ENCODE measurements at places on chromosomes 7 and 10. TPM values are rescaled to one million over a fixed set of nuclear protein-coding genes. Genes with fewer than 3 reads are reported as not detected.

DNA sequence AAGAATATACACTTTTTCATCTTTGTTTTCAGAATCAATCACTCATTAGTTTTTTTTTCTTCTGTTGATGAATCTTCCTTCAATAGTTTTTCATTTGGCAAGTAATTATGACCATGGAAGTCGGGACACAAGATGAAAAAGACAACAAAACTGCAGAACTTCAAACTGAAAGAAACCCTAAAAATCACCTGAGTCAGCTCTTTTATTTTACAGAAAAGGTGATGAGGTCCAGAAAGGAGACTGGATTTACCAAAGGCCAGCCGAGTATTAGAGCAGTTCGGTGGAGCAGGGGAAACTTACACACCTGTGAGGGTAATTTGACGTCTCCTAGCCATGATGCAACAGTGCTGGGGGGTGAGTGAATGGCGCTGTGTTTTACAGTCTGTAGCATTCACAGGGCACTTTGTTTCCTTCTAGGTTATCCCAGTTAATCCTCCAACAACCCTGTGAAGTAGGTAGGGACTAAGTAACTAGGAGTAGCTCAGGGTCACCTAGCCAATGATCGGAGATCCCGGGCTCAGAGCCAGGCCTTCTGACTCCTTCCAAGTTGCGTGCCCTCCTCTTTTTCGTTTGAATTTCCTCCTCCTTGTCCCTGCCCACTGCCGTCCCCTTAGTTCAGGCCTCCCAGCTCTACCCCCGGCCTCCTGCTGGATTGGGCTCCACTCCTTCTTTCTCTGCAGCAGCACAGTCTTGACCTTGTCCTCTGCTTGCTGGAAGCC lies 14.0 kb downstream of the RBM20 start:
- DNase-seq = no peak

UCMA gene
- not detected for total RNA-seq

PSD gene
- total RNA-seq = 7.5 TPM

GRCh38 chr7:157445246-157445955 lies 108.6 kb downstream of the DNAJB6 start:
- no peak for DNase-seq

CCDC3 gene
- total RNA-seq = 36.3 TPM

UPK3B gene
- 1.7 TPM for total RNA-seq

DNA sequence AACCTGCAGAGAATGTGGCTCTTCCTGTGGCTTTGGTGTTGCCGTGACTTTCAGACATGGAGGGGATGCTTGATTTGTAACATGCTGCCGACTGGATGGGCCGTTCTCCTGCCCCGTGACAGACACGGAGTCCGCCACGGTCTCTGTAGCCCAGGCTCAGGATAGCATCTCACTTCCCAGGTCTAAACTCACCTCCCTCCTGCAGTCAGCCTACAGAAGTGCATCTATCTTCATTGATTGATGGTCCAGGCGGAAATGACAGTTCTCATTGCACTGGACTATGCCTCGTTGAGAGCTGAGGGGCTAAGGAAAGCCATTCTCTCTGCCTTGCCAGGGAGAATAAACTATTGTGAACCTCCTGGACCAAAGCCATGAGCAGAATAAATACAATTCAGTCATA lies 77.5 kb downstream of the CHN2 start:
- no peak for DNase-seq

SORBS1 gene
- 33.7 TPM for total RNA-seq

GJD4 gene
- not detected for total RNA-seq

- DNase-seq = no peak
These were observed 79.4 kb upstream of the EN2 start for GRCh38 chr7:155378580-155378934.

GRCh38 chr10:99557044-99557443 lies 24.3 kb downstream of the NKX2-3 start:
- no peak for DNase-seq

DNA sequence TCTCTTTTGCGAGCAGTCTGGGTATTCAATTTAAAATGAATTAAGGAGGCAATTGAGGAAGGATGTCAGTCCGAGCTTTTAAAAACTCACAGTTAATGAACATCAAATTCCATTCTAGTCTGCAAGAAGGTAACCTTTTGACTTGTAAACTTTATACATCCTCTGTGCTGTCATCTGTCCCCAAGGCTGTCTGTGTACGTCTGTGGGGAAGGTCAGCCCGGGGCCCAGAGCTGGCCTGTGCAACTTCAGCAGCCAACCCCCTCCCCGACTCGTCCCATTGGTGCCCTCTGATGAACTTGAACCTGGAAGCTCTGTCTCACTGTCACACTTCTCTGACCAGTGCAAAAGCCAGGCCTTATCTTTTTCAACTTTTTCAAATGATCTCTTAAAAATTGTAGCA lies 80.3 kb downstream of the CCDC3 start:
- DNase-seq = no peak

- no peak for DNase-seq
These were observed 55.7 kb downstream of the CCDC3 start for GRCh38 chr10:12945690-12946359.

DNA sequence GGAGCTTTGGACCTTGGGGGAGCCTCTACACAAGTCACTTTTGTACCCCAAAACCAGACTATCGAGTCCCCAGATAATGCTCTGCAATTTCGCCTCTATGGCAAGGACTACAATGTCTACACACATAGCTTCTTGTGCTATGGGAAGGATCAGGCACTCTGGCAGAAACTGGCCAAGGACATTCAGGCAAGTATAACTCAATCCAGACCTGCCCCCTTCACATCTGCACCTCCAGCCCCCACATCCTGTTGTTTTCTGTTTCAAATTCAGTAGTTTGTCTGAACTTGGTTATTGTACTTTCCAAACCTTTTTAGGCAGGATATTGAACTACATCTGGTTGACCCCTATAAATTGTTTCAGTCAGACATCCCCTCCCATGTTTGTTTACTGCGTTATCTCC lies 62.4 kb upstream of the CC2D2B start:
- no peak for DNase-seq

GRCh38 chr7:146937836-146938235 lies 821.2 kb downstream of the CNTNAP2 start:
- no peak for DNase-seq

DNA sequence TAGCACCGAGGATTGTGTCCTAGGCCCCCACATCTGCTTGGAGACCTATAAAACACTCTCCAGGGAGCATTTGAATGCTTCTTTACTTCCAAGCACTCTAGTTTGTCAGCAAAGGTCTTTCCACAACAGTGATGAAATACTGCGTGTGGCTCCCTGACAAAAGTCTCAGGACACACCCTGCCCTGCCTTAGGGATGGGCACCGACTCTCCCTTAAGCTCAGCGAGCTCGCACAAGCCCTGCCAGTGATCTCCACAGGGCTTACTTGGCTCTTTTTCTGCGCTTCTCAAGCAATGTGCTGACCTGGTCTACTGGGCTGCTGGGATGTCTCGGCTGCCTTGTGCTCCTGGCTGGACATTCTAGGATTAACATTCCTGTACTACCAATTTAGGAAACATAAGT lies 84.3 kb upstream of the MPP7 start:
- DNase-seq = no peak

GRCh38 chr10:96208271-96208670 lies 63.1 kb downstream of the BLNK start:
- DNase-seq = no peak

DNA sequence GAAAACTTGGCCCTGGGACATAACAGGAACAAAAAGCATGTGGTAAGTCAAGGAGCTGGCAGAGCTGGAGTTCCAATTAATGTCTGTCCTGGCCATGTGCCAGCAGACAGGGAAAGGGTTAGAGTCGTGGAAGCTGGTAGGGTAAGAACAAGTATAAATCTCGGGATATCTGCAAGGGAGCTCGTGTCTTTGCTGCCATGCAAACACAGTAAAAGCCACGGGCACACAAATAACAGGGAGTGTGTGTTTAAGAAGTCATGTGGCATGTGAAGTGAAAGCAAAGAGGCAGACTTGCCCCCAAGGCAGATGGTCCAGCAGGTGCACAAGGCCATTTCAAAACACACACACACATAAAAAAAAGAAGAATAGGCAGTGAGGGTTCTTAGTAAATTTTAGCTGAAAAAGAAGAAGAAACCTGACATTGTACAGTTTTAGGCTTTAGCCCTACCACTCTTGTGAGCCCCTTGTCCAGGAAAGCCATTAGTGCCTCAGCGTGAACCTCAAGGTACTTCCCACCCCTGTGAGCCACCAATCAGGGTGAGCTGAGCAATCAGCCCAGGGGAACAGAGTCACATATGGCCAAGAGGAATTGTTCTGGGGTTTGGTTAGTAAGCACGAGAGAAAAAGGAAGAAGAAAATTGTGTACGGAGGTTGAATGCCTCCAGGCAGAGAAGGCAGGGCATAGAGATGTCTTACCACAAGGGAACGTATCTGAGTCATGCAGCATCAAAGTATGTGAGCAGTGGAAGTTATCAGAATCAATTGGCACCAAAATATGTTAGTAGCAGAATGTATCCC lies 32.8 kb upstream of the ARHGAP12 start:
- DNase-seq = no peak

STAG3 gene
- 0.89 TPM for total RNA-seq

GRCh38 chr10:103038570-103038969 lies 120.5 kb downstream of the CNNM2 start:
- no peak for DNase-seq

DNA sequence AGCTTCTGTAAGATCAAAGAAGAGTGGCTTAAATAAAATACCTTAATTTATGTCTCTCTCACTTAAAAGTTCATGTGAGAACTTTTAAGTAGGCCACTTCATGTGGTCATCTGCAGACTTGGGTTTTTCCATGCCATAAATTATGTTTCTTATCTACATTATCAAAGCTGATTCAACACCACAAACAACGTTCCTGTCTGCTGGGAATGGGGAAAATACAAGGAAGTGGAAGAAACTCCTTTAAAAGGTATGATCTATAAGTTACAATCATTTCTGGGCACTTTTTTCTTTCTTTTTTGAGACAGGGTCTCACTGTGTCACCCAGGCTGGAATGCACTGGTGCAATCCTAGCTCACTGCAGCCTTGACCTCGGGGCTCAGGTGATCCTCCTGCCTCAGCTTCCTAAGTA lies 16.9 kb upstream of the OTUD1 start:
- DNase-seq = no peak

DNA sequence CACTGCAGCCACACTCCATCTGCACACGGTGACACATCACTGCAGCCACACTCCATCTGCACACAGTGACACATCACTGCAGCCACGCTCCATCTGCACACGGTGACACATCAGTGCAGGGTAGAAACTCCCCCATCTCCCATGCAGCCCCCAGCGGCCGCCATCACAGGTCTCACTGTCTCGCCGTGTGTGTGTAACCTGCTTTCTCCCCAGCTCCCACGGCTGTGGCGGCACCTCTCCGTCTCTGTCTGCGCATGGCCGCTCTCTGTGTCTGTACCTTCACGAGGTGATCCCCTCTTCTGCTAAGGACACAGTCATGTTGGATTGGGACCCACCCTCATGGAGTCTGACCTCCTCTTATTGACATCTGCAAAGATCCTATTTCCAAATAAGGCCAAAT lies 527.4 kb downstream of the PTPRN2 start:
- no peak for DNase-seq

- DNase-seq = no peak
These were observed 83.9 kb upstream of the FGFR2 start for GRCh38 chr10:121681997-121682687.

SPAG6 gene
- total RNA-seq = not detected

LRRD1 gene
- 0.30 TPM for total RNA-seq

GIMAP2 gene
- total RNA-seq = 7.3 TPM

- peak; percentile 77 for DNase-seq
These were observed 146.1 kb downstream of the CHN2 start for GRCh38 chr7:29340696-29341095.

FGFBP3 gene
- total RNA-seq = 1.2 TPM

ADARB2 gene
- total RNA-seq = 0.10 TPM

DNA sequence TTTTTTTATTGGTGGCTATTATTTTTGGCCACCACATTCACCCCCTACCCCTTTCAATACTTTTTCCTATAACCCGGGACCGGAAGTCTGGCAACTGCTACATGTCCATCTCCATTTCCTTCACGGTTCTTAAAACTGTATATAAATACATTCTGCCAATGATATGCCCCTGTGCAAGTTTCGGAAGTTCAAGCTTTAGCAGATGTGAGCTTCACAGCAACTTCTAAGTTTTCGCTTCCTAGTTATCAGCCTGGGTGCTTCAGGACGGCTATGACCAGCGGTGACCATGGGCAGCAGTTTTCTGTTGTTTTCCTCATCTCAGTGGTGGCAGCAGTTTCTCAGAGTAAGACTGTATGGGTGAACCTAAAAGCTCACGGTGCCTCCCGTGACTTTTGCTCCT lies 153.5 kb upstream of the NFE2L3 start:
- DNase-seq = no peak

GRCh38 chr10:42242135-42242805 lies 396.1 kb downstream of the ZNF33B start:
- no peak for DNase-seq

DNA sequence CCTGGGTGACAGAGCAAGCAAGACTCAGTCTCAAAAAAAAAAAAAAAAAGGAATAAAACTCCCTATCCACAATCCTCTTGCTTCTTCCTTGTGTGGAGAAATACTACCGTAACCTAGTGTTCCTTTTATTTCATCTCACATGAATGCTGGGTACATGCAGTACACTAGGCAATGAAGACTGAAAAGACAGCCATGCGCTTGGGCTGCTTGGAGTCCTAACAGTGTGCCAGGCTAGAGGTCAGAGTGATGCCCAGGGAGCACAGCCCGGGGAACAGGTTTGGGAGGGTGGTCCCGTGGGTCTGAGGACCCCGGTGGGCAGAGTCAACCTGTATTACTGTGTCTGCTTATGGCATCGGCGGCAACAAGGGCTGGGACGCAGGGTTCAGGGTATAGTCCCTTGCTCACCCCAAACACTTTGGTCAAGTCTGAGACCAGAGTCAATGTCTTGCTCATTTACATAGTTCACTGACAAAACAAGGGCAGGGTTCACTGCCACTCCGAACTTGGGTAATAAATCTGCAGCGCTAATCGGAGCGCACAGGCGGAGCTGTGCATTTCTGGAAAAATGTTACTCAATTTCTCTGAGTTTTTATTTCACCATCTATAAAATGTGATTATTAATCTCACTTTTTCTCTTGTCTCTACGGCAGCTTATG lies 118.0 kb downstream of the CLEC2L start:
- DNase-seq = no peak

DNA sequence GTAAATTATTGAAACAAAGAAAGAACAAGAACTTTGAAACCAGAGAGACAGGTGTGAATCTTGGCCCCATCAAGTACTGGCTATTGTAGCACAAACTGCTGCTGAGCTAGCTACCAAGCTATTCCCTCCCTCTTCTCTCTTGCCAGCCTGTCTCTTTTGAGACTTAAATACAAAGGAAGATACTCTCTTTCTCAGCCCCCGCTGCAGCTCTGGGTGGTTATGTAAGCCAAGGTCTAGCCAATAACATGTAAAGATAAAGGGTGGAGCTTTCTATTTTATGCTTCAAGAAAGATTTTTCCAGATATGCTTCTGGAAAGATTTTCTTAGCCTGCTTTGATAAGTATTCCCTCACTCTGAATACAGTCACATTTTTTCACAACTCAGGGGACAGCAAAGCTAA lies 17.2 kb downstream of the BAZ1B start:
- DNase-seq = no peak

ACTL6B gene
- total RNA-seq = not detected
